ENCODE measurements at places on chromosomes 5 and 9.

DNA sequence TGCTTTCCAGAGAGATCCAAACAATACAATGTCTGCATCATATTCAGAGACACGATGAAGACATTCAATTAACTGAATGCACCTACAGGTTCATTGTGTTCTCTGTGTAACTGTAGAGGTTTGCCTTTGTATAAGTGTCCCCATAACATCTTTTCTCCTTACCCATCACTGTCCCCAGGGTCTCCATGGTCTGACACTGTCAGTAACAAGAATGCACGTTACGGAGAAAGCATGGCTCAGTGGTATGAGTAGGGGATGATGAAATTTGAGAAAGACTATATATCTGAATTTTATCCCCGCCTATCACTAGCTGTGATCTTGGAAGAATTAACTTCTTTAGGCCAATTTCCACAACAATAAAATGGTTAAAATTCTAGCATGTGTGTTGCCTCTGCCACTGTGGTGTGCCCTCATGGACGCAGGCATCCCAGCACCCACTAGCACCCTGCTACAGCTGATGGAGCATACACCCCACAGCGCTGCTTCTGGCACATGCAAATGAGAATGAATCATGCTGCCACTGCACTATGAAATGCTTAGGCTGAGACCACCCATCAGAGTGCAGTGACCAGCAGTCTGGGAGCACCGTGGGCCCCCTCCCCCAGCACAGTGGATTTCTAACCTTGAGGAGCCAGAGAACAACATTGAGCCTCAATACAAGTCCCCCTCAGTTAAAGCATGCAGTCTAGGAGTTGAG lies 54.3 kb downstream of the RGMB start:
- DNase-seq, result no peak

- DNase-seq, result no peak
Observed at GRCh38 chr5:77849308-77849900, 73.3 kb upstream of the TBCA start.

GRCh38 chr5:89397096-89397495 lies 514.1 kb upstream of the MEF2C start:
- no peak for DNase-seq

DNA sequence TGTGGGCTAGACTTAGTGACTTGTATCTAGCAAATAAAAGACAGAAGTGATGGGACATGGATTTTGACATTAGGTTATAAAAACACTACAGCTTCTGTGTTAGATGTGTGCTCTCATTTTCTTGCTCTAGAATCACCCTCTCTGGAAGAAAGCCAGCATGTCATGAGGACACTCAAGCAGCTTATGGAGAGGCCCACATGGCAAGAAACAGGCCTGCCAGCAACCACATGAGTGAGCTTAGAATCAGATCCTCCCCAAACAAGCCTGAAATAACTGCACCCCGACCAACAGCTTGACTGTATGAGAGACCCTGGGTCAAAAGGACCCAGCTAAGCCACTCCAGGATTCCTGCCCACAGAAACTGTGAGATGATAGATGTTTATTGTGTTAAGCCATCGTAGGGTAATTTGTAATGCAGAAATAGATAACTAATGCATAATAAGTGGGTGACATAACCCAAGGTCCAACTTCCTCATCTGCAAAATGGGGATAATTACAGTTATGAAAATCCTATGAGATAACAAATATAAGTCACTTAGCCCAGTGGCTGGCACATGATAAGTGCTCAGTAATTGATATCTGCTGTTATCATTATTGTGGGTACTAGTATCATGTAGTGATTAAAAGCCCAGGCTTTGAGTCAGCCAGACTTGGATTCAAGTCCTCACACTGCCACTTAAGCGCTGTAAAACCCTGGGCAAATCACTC lies 86.5 kb downstream of the KLHL3 start:
- DNase-seq, result peak; percentile 27

- no peak for DNase-seq
Observed at GRCh38 chr5:71790433-71790832, 71.4 kb downstream of the CARTPT start.

- DNase-seq, result no peak
Observed at GRCh38 chr5:90477621-90478215, 3.1 kb downstream of the POLR3G start.

DNA sequence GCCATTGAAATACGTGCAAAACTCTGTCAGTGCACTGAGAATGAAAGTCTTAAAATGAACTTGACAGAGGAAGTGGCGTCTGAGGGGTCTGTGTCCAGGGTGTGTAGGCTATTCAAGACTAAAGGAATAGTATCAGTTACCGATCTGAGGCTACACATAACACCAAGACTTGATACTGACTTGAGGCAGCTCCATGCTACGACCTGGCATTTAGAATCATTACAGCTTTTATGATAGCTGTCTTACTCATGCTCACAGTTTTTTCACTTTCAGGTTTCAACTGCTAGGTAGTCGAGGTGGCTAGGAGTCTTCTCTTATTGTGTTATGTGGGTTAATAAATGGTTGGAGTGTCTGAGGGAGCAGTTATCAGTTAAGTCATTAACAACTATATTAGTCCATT lies 92.8 kb upstream of the SLCO6A1 start:
- no peak for DNase-seq

DNA sequence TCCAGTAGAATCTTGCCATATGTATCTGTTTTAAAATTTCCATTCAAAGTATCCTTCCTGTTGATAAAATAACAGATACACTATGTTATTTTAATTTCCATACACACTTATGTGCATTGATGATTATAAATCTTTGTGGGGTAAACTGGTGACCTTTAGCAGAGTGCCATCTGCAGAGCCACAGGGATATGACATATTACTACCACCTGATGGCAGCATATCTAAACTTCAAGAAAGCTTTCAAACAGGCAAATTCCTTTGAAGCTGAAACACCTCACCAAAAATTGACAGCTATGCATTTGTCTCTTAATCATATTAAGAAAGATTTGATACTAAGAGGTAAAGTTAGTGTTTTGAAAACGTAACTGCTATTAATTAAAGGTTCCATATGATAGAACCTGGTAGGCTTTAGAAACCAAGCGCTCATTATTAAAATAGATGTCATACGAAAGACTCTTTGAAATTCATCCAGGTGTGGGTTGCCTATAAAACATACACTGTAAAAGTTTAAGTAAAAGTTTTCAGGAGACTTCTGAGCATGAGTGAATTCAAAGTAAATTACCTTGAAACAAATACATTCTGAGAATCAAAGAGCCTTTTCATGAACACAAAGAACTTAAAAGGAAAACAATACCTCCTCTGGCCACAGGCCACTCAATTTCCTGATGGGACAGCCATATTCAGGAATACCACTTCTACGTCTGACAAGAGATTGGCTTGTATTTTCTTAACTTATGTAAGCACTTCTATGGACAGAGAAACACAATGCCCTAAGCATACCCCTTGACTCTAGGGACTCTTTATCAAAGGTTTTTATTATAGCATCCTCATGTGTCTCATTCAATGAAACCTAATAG lies 93.3 kb downstream of the KIAA0825 start:
- DNase-seq, result peak; percentile 38

DNA sequence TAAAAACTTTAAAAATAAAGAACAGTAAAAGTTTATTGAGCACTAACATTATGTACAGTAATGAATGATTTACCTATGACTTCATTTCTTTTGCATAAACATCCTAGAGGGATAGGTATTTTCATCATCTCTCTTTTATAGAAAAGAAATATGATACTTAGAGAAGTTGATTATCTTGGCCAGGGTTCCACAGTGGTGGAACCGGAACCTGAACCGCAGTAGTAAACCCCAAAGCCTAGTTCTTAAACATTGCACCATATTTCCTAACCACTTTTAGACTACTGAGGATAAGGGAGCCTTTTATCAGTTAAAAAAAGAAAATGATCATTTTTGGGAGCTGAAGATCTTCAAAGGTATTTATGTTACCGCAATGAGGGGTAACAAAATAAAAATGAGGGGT lies 205.7 kb upstream of the SGCD start:
- DNase-seq, result no peak

GRCh38 chr9:19513671-19514275 lies 105.0 kb downstream of the ACER2 start:
- peak; percentile 10 for DNase-seq

GRCh38 chr9:115883467-115884329 lies 269.9 kb upstream of the PAPPA start:
- peak; percentile 59 for DNase-seq

GRCh38 chr9:78572266-78572665 lies 275.3 kb downstream of the PSAT1 start:
- DNase-seq, result no peak

- DNase-seq, result no peak
Observed at GRCh38 chr9:124839612-124840299, 13.5 kb upstream of the WDR38 start.

GRCh38 chr9:72601615-72602014 lies 80.2 kb downstream of the TMC1 start:
- no peak for DNase-seq

- no peak for DNase-seq
Observed at GRCh38 chr5:372556-372995, 51.1 kb downstream of the AHRR start.

GRCh38 chr5:146699138-146699537 lies 179.4 kb downstream of the PPP2R2B start:
- DNase-seq, result no peak

GRCh38 chr9:131645078-131645776 lies 94.6 kb downstream of the RAPGEF1 start:
- DNase-seq, result peak; percentile 39

DNA sequence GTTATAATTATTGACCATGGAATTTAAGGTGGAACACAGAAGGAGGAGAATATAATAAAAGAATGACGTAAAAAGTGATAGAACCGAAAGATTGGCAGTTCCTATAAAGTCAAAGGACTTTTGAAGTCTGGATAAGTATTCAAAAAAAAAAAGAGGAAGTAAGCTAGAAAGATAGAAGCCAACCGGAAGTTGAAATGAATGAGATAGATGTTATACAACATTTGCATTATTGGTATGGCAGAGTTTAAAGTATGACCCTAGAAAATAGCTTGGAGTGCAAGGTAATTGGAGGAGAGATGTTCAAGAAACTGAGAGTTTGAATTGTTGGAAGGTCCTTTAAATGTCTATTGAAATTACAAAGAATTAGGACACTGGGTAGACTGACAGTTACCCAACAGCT lies 293.6 kb downstream of the FER start:
- DNase-seq, result no peak

DNA sequence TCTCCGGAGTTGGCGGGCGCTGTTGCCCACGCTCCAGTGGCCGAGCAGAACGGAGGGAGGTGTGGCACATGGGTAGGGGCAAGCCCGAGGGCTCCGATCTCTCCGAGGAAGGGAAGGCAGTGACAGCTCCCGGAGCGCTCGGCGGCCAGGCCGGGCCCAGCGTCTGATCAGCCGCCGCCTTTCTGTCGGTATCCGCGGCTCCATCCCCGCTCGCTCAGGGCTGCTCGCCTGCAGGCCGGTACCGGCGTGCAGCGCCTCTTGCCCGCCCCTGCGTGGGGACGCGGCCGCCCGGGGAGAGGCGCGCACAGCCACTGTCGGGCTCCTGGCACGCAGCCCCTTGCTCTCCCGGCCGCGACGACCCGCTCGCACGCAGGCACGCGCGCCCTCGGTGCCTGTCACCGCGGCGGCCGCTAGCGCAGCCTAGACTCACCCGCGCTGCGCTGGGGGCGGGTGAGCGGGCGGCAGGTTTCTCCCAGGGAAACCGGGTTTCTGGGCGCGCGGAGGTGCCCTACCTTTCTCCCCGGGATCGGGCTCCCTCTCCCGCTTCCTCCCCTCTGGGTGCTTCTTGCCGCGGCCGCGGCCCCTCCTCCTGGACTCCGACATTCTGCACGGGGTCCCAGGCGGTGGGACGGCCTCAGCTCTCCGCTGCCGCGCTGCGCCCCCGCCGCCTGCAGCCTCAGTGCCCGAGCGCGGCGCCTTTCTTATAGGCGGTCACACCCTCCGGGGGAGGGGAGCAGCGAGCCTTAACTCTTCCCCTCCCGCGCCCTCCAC lies 108.4 kb downstream of the PSD2 start:
- no peak for DNase-seq

- DNase-seq, result no peak
Observed at GRCh38 chr9:18989865-18990264, 43.1 kb downstream of the SAXO1 start.

DNA sequence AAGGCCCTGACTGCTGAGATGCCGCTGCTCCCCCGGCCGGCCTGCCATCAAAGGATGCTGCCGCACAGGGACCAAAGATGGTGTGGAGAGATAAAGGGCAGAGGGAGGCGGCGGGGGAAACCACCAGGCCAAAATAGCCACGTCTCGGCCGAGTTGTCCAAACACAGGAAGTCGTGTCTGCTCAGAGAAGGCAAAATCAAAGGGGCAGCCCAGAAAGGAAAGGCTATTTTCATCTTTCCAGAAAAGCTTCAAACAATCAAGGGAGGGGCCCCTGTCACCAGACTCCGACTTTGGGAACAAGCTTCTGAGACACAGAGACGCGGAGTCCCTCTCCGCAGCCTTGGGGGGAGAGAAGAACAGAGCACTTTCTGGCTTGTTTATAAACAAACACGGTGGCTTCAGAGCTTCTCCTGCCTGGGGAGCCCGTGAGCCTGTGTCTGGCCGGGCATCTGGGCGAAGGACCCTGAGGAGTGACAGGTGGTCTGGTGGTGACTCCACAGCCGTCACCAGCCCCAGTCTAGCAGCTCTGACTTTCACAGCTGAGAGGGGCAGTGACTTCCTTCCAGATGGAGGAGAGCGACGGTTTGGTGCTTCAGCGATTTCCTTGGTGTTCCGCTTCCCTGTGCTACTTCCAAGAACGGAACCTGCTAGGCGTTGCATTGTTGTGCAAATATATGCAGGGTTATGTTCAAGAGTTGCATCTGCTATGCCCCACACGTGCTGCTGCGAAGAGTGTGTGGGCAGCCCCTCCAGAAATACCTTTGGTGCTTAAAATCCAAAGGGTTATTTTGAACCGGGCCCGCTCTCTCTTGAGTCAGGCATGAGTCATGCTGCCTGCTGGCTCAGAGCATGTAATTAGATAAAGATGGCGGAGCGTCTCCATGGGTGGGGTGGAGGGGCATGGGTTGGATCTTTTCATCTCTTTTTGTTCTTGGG lies 24.0 kb downstream of the ADAMTSL2 start:
- peak; percentile 90 for DNase-seq

- peak; percentile 61 for DNase-seq
Observed at GRCh38 chr5:73122875-73123810, 2.8 kb downstream of the TMEM171 start.

DNA sequence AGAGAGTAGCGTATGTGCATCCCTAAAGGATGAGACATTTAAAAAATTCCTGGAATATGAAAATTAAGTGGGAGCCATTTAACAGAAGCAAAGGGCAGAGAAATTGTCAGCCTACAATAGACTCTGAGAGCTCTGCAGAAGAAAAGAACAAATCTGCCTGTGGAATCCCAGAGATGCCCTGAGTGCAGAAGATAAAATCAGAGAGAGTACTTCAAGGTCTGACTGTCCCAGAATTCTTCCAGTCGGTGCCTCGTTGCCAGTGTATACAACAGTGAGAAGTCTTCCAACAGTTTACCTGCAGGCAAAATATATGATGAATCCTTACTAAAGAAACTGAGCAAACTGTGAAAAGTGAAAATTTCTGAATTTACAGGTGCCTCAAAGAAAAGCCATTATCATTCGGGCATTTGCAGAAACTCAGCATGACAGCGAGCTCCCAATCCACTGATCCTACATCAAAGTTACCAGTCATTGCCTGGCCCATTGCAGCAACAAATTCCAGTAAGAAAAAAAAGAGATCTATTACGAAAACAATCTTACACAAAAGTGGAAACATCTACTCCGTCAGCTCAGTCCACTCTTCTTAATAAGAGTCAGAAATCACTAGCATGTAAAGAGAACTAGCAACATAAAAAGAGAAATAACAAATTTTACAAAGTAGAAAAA lies 92.8 kb upstream of the VCAN start:
- no peak for DNase-seq

All from EL (cell line).